ENCODE measurements at places on chromosomes 7 and 10. TPM values are rescaled to one million over a fixed set of nuclear protein-coding genes. Genes with fewer than 3 reads are reported as not detected.

Gene HDAC9
- total RNA-seq: 4.3 TPM

Gene C10orf71
- total RNA-seq: not detected

DNA sequence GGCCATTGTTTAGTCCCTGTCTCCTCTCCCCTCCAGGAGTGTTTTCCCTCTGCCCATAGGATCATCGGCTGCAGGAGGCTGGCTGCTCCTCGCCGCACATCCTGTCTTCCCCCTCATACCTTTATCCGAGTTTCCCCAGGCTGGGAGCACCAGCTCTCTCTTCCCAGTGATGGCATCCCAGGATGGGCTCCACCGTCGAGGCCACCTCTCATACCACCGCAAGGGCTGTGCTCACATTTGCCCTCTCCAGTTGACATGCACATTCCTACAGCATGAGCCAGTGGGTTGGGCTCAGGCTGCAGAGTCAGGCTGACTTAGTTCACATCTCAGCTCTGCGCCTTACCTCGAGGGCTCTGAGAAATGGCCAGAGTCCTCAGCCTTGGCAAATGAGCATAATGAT is 12.1 kb downstream of the HKDC1 start:
- H3K36me3 ChIP-seq: no peaks in the 10 kb centered on the region
- peaks cover 70% of the 10 kb centered on the region for H3K4me1 ChIP-seq
- H3K27ac ChIP-seq: no peak overlapping the region
- H3K27me3 ChIP-seq: no peaks in the 10 kb centered on the region
- no peak for DNase-seq

- no peak overlapping the region for H3K4me3 ChIP-seq
- DNase-seq: no peak
- H3K27me3 ChIP-seq: no peaks in the 10 kb centered on the region
These were observed 203.1 kb downstream of the TFEC start for GRCh38 chr7:115827305-115828045.

- H3K27me3 ChIP-seq: peaks cover under 1% of the 10 kb centered on the region
- no peak overlapping the region for H3K4me3 ChIP-seq
- H3K27ac ChIP-seq: no peak overlapping the region
- DNase-seq: no peak
- H3K36me3 ChIP-seq: no peaks in the 10 kb centered on the region
These were observed 238.5 kb downstream of the ADARB2 start for GRCh38 chr10:1498746-1499358.

- no peak overlapping the region for H3K4me3 ChIP-seq
- peaks cover 13% of the 10 kb centered on the region for H3K36me3 ChIP-seq
- no peak for DNase-seq
- H3K4me1 ChIP-seq: no peaks in the 10 kb centered on the region
These were observed 46.0 kb downstream of the ATAD1 start for GRCh38 chr10:87771871-87772500.

Gene VIPR2
- total RNA-seq: 0.79 TPM

DNA sequence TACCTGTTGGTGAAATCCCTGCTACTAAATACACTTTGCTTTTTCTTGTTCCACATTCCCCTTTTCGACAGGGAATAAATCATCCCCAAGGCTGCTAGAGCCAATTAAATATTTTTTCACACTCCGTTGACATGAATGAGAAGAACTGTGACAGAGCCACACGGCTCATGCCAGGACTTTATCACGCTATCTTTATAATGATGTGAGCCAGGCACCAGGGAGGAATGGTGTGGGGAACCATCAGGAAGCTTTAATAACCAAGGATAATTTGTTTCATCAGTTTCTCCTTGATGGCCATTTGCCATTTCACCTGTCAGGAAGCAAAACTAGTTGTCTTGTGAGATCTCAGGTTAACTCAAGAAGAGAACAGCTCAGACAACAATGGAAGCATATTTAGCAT is 193.0 kb upstream of the C7orf33 start:
- no peak overlapping the region for H3K4me3 ChIP-seq
- no peaks in the 10 kb centered on the region for H3K36me3 ChIP-seq
- H3K27ac ChIP-seq: no peak overlapping the region
- H3K4me1 ChIP-seq: no peaks in the 10 kb centered on the region
- H3K27me3 ChIP-seq: peaks cover 3% of the 10 kb centered on the region
